Stimulated activated CD8-positive, alpha-beta memory T cell treated with anti-CD3 and anti-CD28 coated beads, Interleukin-4, amount 100 ng/mL, for 24 hours (primary cell): ENCODE measurements at places on chromosomes 4 and X.

- no peak for DNase-seq
Measured at GRCh38 chrX:21438792-21439191, 64.6 kb downstream of the CNKSR2 start.

GRCh38 chr4:2745981-2746806 lies 9.9 kb downstream of the TNIP2 start:
- peak; percentile 88 for DNase-seq

GRCh38 chrX:12892716-12893115 lies 13.7 kb upstream of the TLR8 start:
- no peak for DNase-seq

DNA sequence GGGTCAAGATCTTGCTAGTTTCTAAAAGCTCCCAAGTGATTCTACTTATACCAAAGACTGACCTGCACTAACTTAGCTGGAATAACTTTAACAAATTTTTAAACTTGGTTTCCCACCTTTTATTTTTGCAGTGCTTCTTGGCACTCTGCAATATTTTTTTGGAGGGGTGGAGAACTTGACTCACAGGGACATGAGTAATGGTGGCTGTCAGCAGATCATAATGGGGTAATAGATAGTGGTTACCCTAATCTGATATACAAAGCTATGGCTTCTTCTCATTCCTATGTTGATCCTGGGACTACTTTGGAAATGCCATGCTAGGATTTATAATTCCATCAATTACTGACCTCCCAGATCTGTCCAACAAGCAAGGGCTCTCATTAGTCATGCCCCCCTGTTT lies 295.7 kb downstream of the GPAT3 start:
- no peak for DNase-seq

DNA sequence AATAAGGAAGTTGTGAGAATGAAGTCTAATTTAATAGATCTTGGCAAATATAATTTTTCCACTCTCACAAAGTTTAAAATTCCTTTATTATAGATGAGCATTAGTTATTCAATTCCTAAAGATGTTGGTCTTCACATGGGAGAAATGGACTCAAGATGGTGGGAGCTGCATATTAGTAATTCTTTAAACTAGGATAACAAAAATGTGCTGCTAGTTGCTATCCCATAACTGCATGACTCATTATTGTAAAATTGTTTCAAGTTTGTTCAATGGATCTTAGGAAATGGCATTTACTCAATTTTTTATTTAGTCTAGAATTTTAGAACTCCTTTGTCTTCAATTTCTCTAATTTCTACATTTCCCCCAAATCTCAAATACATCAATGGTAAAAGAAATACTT lies 155.8 kb downstream of the ATP10D start:
- DNase-seq, result no peak

- no peak for DNase-seq
Measured at GRCh38 chr4:2638730-2639129, 102.3 kb downstream of the FAM193A start.

DNA sequence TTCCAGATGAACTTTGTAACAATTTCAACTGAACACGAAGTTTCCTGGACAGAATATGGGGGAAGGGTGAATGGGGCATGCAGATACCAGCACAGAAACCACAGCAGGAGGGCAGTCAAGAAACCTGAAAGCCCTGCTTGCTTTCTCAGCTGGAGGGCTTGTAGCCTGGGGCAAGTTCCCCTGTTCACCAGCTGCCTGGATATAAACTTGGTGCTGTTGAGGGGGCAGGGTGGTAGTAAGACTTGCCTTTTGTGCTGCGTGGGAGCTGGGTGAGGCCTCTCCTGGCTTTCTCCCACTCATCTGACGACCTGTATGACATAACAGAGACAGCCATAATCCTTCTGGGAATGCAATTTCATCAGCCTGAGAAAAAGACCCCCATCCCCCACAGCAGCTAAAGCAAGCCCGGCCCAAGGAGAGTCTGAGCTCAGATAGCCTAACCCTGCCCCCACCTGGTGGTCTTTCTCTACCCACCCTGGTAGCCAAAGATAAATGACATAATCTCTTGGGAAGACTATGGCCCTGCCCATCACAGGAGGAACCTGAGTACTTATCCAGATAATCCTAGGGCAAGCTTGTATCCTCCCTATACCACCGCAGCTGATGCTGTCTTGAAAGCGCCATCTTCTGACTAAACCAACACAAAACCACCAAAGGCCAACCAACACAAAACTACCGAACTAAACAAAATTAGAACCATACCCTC lies 234.3 kb downstream of the LAS1L start:
- DNase-seq, result no peak

- no peak for DNase-seq
Measured at GRCh38 chrX:104972737-104973136, 247.8 kb downstream of the TEX13A start.

DNA sequence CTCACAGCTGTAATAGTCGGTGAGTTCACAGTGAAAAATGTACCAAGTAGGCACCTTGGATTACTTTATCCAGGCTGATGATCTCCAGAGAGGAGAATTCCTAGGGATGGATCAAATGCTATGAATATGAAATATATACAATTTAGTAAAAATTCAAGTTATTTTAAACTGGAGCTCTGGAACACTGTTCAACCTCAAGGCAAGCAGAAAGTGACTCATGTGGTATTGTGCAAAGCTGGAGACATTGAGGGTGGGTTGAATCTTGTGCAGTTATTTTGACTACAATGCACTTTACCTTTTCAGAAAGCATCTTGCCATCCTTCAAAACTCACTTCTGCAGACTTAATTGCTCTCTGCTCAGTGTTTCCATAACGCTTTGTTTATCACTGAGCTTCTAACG lies 43.4 kb downstream of the OSTC start:
- DNase-seq, result no peak

DNA sequence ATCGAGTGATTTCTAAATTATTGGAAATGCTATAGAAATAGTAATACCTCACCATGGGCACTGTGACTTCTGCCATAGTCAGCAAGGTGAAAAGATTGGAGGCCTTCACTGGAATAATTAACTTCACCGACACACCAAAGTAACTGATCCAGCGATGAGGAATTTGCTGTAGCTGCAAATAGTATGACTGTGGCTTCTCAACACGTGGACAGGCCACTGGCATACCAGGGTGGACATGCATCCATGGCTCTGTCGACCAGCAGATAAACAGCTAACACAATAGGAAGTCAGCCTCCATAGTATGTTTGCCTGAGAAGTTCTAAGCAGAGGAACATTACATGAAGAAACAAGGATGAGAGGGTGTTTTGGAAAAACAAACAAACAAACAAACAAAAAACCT lies 10.9 kb upstream of the FAT4 start:
- no peak for DNase-seq

- DNase-seq, result no peak
Measured at GRCh38 chr4:16315456-16315855, 89.2 kb upstream of the TAPT1 start.

GRCh38 chr4:111274486-111274885 lies 651.6 kb upstream of the PITX2 start:
- DNase-seq, result no peak

DNA sequence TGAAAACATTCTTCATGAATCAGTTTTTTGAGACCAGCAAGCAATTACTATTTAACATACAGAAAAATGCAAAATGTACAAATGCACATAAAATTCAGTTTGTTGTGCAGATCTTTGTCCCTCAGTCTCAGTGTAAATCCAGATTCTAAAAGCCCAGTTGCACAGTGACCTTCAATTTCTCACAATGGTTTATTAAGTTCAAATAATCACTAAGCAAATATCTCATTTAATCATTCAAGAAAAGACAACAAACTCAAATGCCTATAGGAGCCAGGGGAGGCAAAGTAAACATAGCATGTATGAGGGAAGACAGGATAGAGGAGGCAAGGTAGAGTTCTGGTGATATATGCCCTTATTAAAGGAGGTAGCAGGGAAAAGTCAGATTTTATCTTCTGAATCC lies 82.8 kb downstream of the PPP3CA start:
- DNase-seq, result no peak

DNA sequence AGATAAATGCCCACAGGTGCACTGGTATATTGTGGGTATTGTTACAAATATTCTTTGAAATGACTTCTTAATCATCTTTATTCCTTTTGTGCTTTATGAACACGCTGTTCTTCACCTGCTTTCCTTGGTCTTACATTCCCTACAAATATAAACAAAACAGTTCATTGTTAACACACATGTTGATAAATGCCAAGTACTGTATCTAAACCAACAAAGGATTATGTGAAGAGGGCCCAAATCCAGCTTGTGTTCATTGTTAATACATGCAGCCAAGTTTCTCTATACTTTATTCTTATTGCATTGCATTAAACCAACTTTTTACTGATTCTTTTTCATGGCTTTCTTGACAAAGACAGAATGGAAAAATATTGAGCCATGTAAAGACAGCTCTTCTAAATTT lies 42.8 kb downstream of the AREG start:
- DNase-seq, result no peak

- DNase-seq, result no peak
Measured at GRCh38 chr4:140648716-140649308, 80.1 kb upstream of the UCP1 start.

DNA sequence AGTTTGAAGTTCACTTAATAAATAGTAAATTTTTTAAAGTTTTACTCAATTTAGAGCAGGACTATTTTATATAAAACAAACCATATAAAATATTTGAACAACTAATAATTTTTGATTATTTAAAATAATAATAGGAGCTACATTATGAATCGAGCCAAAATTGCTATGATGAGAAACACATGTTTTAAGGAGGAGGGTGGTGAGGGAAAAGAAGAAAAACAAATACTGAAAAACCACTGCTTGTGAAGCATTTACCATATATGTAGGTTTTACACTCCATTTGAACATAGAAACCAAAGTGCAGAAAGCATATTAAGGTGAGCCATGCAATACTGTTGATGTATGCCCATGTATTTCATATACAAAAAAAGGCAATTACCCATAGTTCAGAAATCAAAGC lies 448.9 kb downstream of the FSTL5 start:
- no peak for DNase-seq

DNA sequence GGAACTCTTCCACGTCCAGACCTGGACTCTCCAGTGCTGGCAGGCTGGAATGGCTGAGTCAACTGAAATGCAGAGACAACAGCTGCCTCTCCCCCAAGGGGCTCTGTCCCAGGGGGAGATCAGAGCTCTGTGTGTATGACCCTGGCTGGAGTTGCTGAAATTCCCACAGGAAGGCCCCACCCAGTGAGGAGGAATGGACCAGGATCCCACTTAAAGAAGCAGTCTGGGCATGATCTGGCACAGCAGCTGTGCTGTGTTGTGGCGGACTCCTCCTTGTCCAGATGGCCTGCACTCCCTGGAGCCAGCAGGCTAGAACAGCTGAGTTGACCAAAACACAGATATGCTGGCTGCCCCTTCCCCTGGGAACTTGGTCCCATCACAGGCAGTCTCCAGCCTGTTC lies 25.4 kb downstream of the C4orf17 start:
- no peak for DNase-seq

- no peak for DNase-seq
Measured at GRCh38 chr4:24322511-24322910, 261.8 kb downstream of the DHX15 start.

- no peak for DNase-seq
Measured at GRCh38 chrX:67568769-67569168, 24.9 kb downstream of the AR start.

- DNase-seq, result no peak
Measured at GRCh38 chr4:67933755-67934154, 29.5 kb downstream of the TMPRSS11A start.

DNA sequence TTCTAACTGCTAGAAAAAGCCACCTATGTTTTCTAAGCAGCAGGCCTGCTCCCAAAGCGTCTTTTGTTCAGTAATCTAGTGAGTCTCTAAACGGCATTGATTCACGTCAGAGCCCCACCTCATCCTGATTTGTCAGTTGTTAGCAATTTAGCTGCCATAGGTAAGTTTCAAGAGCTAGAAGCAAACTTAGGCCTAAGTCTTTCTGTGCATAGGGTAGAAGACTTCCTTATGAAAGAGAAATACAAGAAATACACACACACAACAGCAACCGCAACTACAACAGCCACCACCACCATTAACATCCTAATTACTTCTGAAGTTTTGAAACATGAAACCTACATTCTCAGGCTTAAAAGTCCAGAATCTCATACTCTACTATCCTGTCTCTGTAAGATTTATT lies 531.1 kb upstream of the SPANXN1 start:
- DNase-seq, result no peak

GRCh38 chr4:90580326-90580725 lies 453.1 kb downstream of the CCSER1 start:
- no peak for DNase-seq

DNA sequence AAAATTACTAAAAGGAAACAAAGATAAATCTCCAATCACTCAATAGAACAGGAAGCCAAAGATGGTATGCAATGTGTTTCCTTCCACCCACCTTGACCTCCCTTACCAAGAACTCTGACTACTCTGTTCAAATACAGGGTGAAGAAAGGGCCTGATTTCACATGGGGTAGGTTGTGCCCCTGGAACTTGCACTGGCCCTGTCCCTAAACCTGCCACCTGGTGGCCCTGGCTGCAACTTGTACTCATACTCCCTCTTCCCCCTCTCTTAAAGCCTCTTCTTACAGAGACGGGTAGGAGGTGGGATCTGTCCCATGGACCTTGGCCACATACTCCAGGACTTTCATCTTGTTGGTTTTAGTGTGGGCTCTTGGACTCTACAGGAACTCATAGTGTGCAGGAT lies 17.3 kb upstream of the TMEM185A start:
- DNase-seq, result no peak

DNA sequence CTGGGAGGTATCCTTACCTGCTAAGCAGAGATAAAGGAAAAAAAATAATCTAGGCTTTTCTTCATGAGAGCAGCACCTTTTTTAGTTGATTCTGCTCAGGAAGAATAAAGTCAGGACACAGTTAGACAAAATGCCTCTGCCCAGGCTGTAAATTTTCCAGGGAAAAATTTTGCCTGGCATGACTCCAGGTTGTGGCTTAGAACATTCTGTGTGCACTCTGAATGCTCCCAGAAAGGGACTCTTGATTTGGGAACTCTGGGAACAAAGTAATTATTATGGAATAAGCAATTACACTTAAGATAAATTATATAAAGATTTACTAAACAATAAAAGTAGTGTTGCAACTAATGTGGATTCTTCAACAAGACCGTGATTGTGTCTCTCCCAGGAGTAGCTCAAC lies 826.2 kb upstream of the TENM3 start:
- no peak for DNase-seq

DNA sequence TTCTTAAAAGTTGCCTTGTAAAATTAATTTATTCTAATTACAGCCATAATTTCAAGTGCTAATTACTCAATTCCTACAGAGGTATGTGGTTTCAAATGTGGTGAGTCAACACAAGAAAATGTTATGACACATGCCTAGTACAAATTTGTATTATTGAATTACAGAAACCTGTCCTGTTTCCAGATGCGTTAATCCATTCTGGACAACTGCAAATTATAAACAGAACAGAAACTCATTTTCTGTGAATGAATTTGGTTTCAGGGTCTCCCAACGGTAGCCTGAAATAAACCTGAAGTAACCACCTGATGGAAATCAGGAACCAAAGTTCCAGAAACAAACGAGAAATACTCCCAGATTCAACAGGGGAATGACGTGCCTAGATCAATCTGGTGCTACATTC lies 328.6 kb upstream of the F9 start:
- no peak for DNase-seq
